ENCODE measurements at places on chromosomes 1 and 21.

DNA sequence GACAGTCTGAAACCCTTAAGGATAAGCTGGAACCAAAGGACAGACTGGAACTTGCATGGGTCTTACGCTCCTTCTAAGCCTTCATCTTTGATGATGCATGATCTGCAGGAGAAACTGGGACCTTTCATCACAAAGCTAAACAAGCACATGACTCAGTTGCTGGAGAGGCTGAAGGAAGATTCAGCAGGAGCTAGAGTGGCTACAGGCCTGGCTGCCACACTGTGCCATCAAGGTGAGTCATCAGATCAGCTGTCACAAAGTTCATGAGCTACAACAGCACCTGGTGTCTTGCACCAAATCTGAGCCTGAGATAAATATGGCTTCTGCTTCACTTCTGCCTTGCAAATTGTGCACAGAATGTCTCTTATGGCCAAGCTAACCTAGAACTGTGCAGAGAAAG lies 95.5 kb upstream of the MARK1 start:
- DNase-seq: no peak

- DNase-seq: no peak
Measured at GRCh38 chr1:52139817-52140540, 1.9 kb upstream of the ZFYVE9 start.

GRCh38 chr1:47684964-47685762 lies 247.3 kb downstream of the FOXD2 start:
- no peak for DNase-seq

DNA sequence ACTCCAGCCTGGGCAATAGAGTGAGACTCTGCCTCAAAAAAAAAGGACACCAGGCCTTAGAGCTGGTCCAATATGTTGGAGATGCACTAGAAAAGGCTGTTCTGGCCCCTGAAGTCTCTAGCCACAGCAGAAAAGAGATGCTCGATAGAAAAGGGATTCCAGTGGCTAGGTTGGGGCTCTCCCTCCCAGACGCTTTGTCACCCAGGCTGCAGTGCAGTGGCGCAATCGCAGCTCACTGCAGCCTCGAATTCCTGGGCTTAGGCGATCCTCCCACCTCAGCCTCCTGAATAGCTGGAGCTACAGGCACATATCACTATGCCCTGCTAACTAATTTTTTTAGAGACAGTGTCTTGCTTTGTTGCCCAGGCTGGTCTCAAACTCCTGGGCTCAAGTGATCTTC lies 18.2 kb downstream of the PDZK1 start:
- DNase-seq: no peak

DNA sequence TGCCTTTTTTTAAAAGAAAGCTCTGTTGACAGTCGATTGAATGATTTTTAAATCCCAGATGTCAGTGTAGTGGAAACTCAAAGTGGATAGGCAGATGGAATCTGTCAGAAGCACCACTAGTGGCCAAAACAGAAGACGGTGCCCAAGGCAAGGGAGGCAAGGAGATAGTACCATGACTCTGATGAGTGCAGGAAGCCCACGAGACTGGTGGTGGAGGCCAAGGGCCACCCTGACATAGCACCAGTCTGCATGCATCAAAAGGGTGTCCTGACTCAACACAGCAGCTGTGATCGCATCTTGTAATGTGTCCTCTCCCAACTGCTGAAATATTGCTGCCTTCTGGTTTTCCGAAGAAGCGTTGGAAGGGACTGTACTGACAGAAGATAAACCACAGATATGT lies 124.1 kb upstream of the PAPPA2 start:
- no peak for DNase-seq

DNA sequence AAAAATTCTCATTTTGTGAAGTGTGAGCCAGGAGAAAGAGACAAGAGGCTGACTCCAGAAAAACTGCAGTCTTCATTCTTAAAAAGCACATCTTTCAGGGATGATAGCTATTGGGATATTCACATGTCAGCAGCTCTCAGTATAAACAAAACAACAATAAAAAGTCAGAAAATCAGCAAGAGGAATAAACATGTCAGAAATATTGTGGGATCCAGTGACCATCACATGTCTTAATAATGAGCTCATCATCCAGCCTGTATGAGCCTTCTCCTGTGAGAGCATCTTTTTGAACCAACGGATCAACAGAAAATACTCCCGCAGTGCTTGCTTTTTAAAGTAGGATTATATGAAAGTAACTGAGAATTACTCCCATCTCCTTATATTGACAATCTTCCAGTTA lies 241.6 kb downstream of the SMYD3 start:
- DNase-seq: no peak

DNA sequence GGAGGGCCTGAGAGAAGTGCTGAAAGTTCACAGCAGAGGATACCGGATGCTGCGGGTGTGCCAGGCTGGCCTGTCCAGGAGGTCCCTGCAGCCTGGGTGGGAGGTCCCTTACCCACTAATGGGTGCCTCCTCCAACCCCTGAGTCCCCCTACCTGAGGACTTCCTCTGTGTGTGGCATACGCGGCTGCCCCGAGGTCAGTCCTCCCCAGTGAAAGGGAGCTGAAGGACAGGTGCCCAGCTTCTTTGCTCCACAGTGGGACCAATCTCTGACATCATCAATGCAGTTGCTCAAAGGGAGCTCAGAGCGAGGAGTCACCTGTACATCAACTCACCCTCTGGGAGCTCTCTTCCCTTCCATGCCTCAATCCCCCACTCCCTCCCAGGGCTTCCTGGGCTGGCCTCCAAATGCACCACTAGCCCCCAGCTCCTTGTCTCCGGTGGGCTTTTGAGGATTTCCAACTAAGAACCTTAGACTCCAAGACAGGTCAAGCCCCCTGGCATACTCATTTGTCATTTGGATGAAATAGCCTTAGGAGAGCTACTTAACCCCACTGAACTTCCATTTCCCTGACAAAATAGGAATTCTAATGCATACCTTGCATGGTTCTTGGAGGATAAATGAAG lies 53.9 kb downstream of the PDE9A start:
- no peak for DNase-seq

- no peak for DNase-seq
Measured at GRCh38 chr1:61227857-61228550, 145.6 kb downstream of the NFIA start.

- DNase-seq: no peak
Measured at GRCh38 chr1:13781907-13782633, 82.1 kb downstream of the PRDM2 start.

- DNase-seq: no peak
Measured at GRCh38 chr1:58966103-58966916, 182.5 kb upstream of the JUN start.

GRCh38 chr1:44571712-44572571 lies 102.3 kb downstream of the TMEM53 start:
- DNase-seq: no peak

GRCh38 chr21:43282358-43283120 lies 113.7 kb downstream of the CRYAA start:
- no peak for DNase-seq

DNA sequence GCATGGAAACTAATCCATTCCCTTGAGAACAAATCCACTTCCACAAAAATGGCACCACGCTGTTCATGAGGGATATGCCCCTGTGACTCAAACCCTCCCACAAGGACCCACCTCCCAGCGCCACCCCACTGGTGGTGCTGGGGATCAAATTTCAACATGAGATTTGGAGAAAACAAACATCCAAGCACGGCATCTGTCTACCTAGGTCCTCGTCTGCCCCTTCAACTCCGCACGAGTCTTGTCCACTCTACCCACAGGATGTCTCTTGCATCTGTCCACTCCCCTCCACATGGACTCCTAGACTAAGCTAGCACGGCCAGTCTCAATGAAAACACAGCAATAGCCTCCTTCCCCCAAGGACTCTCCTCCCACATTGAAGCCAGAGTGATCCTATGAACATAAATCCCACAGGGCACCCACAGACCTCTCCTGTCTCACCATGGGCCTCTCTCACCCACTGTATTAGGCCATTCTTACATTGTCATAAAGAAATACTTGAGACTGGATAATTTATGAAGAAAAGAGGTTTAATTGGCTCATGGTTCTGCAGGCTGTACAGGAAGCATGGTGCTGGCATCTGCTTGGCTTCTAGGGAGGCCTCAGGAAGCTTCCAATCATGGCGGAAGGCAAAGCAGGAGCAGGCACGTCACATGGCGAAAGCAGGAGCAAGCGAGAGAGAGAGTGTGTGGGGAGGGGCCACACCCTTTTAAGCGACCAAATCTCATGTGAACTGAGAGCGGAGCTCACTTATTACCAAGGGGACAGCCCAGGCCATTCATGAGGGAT lies 101.4 kb downstream of the TOMM20 start:
- DNase-seq: no peak
